COR-L47 (cell line): ENCODE measurements at places on chromosomes 4 and X.

DNA sequence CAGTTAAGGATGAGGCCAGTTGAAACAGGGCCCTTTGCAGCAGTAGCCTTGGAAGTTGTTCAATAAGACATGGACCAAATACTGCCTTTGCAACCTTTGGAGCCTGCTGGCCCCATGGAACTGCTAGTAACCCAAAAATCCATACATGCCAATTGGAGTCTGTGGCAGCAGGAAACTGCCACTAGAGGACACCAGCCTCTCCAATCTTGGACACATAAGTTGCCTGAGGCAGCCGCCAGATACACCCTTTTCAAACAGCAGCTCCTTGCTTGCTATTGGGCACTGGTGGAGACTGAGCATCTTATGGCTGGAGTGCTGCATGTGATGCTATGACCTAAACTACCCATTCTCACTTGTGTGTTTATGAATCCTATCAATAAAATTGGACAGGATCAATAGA is 14.8 kb upstream of the LAP3 start:
- DNase-seq = no peak

DNA sequence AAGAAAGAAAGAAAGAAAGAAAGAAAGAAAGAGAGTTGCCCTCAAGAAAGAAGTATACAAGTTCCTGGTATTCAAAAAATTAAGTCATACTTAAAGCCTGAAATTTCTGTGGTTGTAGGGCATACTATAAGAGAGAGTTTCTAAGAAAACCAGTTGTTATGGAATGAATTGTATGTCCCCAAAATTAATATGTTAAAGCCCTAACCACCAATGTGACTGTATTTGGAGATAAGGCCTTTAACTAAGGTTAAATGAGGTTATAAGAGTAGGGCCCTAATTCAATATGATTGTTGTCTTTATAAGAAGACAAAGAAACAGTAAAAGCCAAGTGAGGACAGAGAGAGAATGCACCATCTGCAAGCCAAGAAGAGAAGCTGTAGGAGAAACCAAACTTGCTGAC is 521.1 kb downstream of the CCSER1 start:
- DNase-seq = no peak

DNA sequence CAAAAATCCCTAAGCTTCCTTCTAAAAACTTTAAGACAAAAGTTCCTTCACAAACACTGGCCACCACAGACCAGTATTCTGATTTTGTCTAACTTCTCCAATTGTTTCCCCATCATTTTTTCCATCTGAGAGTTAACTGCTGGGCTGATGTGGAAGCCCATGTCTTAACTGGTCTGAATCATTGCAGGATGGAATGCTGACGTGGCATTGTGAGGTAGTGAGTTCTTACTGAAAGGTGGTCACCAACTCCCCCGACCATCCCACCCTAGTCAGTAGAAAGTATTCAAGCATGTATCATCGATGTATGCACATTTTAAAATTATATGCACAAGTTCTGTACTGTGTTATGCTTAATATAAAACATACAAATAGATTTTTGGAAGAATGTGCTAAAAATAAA is 99.1 kb upstream of the SMIM10 start:
- no peak for DNase-seq

DNA sequence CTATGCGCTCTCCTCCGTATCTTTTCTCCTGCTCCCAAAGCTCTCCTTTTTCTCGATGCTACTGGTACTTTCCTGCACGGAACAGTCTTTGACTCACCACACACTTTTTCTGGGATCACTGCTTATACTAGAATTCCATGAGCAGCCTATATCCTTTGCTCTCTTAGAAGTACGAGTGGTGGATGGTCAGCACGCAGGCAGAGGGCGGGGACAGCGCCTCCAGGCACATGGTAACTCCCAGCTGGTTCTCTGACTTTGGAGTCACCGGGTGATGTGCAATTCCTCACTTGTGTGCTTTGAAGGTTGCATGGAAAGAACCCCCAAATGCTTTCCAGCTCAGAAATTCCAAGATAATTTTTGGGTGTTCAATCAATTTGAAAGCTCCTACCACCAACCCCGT is 56.0 kb downstream of the STX18 start:
- DNase-seq = no peak

GRCh38 chr4:123941306-123941705 is 544.7 kb downstream of the SPRY1 start:
- no peak for DNase-seq

DNA sequence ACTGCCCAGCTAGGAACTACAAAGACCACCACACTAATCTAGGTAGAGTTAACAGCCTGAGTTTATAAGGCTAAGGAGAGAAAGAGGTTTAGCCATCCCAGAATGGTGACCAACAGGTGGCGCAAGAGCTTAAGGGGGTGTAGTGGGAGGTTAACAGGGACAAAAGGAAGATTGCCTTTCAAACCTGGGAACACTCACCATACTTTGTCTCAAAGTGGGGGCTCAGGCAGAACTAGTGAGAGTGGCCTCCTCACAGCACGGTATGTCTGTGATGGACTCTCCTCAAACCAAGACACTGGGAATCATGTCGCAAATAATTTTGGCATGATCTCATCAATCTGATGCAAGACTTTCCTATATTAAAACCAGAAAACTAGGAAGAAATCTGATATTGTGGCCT is 23.4 kb downstream of the CCNI start:
- DNase-seq = peak; percentile 15

GRCh38 chrX:76202471-76202870 is 29.6 kb downstream of the PBDC1 start:
- no peak for DNase-seq

DNA sequence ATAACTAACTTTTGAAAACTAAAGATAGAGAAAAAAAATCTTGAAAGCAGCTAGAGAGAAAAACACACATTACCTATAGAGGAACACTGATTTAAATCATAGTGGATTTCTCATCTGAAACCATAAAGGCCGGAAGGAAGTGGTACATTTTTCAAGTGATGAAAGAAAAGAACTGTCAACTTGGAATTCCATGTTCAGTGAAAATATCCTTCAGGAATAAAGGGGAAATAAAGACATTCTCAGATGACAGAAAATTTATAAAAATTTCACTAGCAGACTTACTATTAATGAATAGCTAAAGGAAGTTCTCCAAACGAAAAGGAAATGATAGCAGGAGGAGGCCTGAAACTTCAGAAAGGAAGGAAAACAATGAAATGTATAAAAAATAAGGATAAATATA is 7.6 kb upstream of the JADE3 start:
- no peak for DNase-seq

- DNase-seq = no peak
Observed at GRCh38 chr4:130738233-130738632, 1642.3 kb downstream of the C4orf33 start.

DNA sequence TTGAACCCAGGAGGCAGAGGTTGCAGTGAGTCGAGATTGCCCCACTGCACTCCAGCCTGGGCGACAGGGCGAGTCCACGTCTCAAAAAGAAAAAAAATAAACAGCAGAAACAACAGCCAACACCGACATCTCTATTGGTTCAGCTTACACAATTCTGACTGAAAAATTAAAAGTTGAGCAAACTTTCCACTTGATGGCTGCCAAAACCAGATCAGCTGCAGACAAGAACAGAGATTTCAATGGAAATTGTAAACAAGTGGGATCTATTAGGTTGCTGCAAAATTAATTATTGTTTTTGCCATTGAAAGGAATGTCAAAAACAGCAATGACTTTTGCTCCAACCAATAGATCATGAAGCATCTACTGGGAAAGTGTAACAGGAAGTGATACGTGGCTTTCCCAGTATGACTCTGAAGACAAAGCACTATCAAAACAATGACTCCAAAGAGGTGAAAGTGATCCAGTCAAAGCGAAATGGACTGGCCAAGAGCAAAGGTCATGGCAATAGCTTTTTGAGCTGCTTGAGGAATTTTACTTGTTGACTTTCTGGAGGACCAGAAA is 26.3 kb downstream of the UPF3B start:
- DNase-seq = no peak

- no peak for DNase-seq
Observed at GRCh38 chrX:49725923-49726904, 30.4 kb upstream of the PAGE1 start.

DNA sequence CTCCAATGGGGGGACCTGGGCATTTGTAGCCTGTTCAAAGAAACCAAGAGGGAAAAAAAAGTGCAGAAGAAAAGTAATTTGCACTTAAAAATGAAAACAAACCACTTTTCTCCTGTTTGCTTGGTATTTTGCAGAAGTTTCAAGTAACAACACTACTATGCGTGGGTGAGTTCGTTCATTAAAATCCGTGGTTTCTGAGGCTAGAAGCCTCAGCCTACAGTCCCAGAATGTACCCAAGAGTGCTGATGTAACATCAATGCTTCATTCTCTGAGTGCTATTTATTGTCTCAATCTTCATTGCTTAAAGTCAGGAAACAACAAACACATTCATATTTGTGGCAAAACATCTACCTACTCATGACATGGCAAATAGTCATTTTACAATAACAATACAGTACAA is 29.2 kb downstream of the LGI2 start:
- DNase-seq = no peak

DNA sequence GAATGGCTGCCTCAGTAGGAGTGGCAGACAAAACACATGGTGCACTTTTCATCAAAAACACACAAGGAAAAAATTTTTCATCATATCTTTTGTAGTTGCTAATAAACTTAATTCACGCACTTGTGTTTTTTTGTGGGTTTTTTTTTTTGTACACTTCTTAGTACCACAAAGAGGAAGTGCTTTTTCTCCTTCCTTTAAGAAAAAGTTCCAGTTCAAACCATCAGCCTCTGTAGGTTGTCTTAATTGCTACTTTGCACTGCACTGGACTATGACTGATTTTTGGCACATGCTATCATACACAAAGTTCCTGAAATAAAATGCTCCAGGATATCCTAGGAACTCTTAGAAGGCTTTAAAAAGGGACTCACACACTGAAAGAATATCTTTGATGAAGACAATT is at the start of gene PHEX:
PHEX (plus strand) TSS at position 242 of the 400 bp plus-strand sequence. CDS start 681 bp downstream, outside the sequence.
- DNase-seq = no peak

DNA sequence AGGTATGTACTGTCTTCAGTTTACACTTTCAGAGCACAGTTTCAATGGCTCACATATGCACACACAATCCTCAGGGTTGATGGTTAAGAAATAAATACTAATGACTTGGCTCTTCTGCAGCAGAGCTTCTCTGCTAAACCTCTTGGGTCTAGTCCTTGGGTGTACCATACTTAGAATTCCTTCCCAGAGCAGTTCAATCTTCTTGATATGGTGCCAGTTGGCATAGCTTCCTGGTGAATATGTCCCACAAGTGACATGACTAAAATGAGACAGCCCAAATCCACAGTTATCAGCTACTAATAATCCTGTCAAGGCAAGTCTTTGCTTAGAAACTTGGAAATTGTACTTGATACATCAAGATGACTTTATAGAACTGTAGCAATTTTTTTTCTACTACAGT is 654.4 kb downstream of the IQCM start:
- DNase-seq = no peak

DNA sequence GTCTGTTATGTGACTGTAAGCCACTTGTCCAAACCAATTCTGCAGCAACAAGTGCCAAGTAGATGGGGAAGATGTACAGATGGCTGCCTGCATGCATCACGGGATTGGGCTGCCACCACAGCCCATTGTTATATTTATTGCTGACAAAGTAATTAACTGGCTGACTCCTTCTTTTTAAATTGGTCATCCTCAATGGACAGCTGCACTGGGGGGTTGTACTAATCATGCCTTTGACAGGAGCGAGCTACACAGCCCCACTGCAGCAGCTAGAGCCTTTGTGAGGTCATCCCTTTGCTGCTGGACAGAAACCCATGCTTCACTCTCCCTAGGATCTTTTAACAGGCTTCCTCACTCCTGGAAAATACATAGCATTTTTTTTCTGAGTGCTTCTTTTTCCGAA is 146.7 kb upstream of the CXXC4 start:
- peak; percentile 65 for DNase-seq

GRCh38 chr4:10079912-10080588 is 36.5 kb downstream of the WDR1 start:
- no peak for DNase-seq

GRCh38 chrX:148382983-148383382 is 117.4 kb upstream of the AFF2 start:
- no peak for DNase-seq

GRCh38 chrX:134148172-134148692 is 88.8 kb upstream of the CCDC160 start:
- DNase-seq = no peak

GRCh38 chr4:38152305-38152704 is 192.1 kb downstream of the PTTG2 start:
- no peak for DNase-seq
